Adrenal gland (tissue), 19 donors: ENCODE measurements at places on chromosomes 16 and 17. TPM values are rescaled to one million over a fixed set of nuclear protein-coding genes. Genes with fewer than 3 reads are reported as not detected.
A peak's percentile ranks its signal among the peaks of the same experiment; 100 is the strongest.

DNA sequence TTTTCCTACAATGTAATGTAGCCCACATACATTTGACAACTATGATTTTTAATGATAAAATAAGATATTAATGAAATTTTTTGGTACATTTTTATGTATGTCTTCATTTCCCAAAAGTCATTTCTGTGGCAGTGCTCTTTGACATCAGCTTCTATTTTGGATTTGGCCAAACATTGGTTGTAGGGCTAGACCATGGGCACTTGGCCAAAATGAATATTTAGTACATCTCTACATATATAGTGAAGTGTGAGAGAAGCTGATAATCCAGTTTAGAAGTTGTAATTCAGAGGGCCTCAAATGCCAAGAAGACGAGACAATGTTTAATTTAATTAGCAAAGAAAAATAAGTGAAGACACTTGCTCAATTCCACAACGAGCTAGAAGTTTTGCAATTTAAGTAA, 724.9 kb upstream of the SOX9 start:
- H3K36me3 ChIP-seq = no peaks in the 10 kb centered on the region
- no peak overlapping the region for H3K27ac ChIP-seq
- no peaks in the 10 kb centered on the region for H3K4me1 ChIP-seq
- DNase-seq = no peak
- H3K4me3 ChIP-seq = no peak overlapping the region
- H3K27me3 ChIP-seq = peaks cover 3% of the 10 kb centered on the region

Gene NPIPA3
- 0.60 TPM for total RNA-seq

- H3K4me3 ChIP-seq = peak overlapping the region; percentile 94
- peaks cover 13% of the 10 kb centered on the region for H3K4me1 ChIP-seq
- no peak for DNase-seq
- no peaks in the 10 kb centered on the region for H3K36me3 ChIP-seq
These were observed 608 bp upstream of the COX10 start for GRCh38 chr17:14068542-14069250.

GRCh38 chr16:86288716-86289294, 221.5 kb upstream of the FOXF1 start:
- H3K27ac ChIP-seq = no peak overlapping the region
- H3K4me3 ChIP-seq = no peak overlapping the region
- DNase-seq = no peak
- H3K36me3 ChIP-seq = no peaks in the 10 kb centered on the region
- H3K27me3 ChIP-seq = peaks cover 64% of the 10 kb centered on the region
- H3K4me1 ChIP-seq = no peaks in the 10 kb centered on the region

DNA sequence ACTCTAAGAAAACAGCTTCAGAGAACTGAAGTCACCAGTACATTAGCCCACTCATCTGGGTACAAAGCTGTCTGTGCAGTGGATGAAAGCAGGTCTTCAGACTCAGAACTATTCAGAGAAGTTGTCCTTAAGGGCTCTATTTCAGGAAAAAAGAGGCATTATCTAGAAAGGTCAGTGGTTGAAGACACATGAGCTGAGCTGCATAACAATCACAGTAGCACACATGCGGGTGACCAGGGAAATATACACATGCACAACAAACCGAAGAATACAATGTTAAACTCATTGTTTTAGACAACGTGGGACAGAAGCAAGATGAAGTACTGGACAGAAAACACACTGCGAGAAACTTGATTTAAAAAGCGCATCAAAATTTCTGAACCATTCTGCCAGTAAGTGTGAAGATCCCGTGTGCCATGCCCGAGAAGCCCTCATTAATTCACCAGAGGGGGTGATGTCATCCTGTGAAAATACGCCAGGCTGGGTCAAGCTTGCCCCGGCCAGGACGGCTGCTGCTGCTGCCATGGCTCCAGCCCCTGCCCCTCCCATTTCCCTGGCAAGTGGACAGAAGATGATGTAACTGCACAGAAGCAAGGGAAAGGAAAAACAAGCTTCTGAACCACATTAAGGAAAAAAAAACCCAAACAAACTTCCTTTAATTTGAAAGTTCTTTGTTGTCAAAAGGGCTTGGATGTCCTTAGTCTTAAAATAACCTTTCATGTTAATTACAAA, 10.1 kb downstream of the DYNC1LI2 start:
- H3K27ac ChIP-seq = peak overlapping the region; percentile 80
- H3K4me1 ChIP-seq = peaks cover 41% of the 10 kb centered on the region
- no peak overlapping the region for H3K4me3 ChIP-seq
- DNase-seq = peak; percentile 95
- no peaks in the 10 kb centered on the region for H3K27me3 ChIP-seq

- H3K27ac ChIP-seq = no peak overlapping the region
- DNase-seq = no peak
- H3K27me3 ChIP-seq = no peaks in the 10 kb centered on the region
- H3K36me3 ChIP-seq = no peaks in the 10 kb centered on the region
These were observed 15.4 kb downstream of the SCO1 start for GRCh38 chr17:10681866-10682446.

DNA sequence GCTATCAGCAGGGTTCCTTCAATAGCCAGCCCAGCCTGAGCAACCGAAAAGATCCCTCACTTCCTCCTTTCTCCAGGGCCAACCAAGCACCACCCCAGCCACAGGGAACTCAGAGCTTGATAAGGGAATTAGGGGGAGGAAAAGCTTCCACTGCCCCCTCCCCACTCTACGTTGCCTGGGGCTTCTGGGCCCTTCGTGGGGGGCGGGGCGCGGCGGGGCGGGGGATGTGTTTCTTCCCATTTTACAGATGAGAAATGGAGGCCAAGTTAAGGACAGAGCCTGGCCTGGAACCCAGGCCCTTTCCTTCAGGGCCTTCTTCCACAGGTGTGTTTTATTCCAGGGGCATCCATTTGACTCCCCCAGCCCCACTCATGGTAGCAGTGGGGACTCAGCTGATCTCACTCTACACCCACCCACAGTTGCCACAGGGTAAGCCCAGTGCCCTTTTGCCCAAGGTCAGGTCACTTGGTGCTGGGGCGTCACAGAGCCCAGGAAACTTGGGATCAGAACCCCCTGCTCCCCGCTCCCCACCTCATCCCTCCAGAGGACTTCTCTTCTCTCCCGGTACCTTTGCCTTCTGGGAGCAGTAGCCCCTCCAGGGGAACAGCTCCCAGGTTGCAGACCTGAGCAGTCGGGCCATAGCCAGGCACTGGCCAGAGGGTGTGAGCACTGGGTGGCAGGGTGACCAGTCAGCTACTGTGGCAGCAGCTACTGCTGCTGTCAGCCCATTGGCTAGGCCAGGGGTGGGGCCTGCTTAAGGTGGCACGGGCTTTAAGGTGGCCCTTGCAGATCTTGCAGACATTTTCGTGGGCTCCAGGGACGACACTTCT, at the start of gene LDHD:
Gene LDHD (minus strand): TSS at position 700 of the 830 bp plus-strand sequence. CDS start 60 bp downstream, at position 640.
- no peaks in the 10 kb centered on the region for H3K27me3 ChIP-seq
- no peaks in the 10 kb centered on the region for H3K36me3 ChIP-seq
- DNase-seq = peak; percentile 89
- H3K4me1 ChIP-seq = peaks cover 13% of the 10 kb centered on the region

- no peak overlapping the region for H3K27ac ChIP-seq
- H3K4me3 ChIP-seq = no peak overlapping the region
- no peaks in the 10 kb centered on the region for H3K36me3 ChIP-seq
- H3K27me3 ChIP-seq = peaks cover 10% of the 10 kb centered on the region
- DNase-seq = no peak
These were observed 179.0 kb downstream of the PMP22 start for GRCh38 chr17:15085890-15086677.

DNA sequence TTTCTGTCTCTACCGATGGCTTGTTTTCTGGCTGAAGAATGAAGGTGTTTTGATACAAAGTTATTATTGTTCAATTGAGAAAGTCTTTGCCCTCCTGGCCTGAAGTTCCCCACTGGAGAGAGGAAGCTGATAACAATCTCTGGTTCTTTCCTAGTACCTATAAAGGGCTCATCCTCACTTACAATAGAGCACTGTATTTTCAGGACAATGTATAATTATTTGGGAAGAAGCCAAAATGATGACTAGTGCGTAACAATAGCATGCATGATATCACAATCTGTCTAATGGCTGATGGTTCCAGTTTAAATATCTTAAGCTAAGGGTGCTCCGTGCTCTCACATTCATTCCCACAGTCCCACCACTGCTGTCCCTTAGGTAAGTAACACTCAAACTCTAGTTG, 230.7 kb downstream of the IRX3 start:
- H3K27ac ChIP-seq = no peak overlapping the region
- H3K4me3 ChIP-seq = no peak overlapping the region
- no peak for DNase-seq
- H3K36me3 ChIP-seq = no peaks in the 10 kb centered on the region
- H3K4me1 ChIP-seq = no peaks in the 10 kb centered on the region
- no peaks in the 10 kb centered on the region for H3K27me3 ChIP-seq

Gene OR3A3
- not detected for total RNA-seq

Gene CEMP1
- not detected for total RNA-seq

GRCh38 chr17:67994817-67995569, 1.3 kb downstream of the C17orf58 start:
- peak overlapping the region; percentile 36 for H3K4me3 ChIP-seq
- H3K27ac ChIP-seq = peak overlapping the region; percentile 24
- DNase-seq = peak; percentile 74
- H3K27me3 ChIP-seq = no peaks in the 10 kb centered on the region
- H3K36me3 ChIP-seq = no peaks in the 10 kb centered on the region
- peaks cover 15% of the 10 kb centered on the region for H3K4me1 ChIP-seq

- no peak overlapping the region for H3K4me3 ChIP-seq
- H3K27ac ChIP-seq = no peak overlapping the region
- DNase-seq = no peak
- no peaks in the 10 kb centered on the region for H3K4me1 ChIP-seq
- no peaks in the 10 kb centered on the region for H3K27me3 ChIP-seq
These were observed 243.9 kb downstream of the IRF8 start for GRCh38 chr16:86142801-86143236.
